ENCODE measurements at places on chromosomes 11 and 22.

DNA sequence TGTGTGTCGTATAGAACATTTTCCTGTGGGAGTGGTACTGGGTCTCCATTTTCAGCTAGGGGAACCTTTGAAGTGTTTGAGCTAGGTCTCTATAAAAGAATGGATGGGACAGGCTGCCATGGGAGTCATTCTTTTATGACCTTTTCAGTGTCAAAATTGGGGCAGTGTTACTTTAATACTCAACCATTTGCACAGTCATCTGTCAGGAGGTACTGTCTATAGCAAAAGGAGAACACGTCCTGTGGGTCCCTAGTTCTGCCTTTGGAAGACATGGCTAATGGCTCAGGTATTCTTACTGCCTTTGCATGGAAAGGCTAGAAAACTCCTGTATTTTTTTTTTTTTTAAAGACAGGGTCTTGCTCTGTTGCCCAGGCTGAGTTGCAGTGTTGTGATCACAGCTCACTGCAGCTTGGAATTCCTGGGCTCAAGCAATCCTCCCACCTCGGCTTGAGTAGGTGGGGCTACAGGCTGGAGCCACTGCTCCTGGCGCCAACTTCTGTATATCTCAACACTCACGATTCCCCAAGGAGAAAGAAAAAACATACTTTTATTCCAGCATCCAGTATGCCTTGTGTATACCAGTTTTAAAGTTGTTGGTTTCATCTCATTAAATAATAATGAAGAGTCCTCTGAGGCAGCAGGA lies 2.1 kb upstream of the ATF4 start:
- DNase-seq: no peak

DNA sequence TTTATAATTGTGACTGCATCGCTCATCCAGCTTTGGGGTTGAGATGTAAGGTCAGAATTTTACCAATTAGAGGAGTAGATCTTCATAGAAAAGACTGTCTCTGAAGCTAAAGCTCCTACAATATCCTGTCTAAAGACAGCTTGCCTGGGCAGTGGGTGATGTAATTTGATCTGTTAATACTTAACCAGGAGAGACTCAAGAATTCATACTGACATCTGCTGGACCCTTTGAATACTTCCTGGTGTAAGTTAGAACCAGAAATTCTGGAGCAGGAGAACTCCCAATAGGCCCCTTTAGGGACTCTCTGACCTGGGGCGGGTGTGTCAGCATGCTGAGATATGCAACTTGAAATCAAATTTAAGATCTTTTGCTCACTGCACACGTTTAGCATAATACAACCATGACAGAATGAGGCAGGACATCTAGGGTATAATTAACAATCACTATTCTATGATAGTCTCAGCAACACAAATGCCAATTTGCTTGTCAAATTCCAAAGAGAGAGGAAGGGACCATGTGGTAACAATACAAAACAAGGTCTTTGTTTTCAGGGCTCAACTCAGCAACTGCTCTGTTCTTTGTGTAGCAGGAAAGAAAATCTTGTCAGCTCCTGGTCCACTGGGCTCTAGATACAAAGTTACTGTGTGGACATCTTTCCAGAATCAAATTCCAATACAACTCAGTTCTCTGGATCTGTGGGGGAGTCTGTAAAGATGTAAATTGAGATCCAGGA lies 143.9 kb downstream of the INSC start:
- DNase-seq: no peak

GRCh38 chr22:50699756-50700386 lies 27.2 kb downstream of the SHANK3 start:
- no peak for DNase-seq

GRCh38 chr11:118705111-118705741 lies 25.8 kb upstream of the TREH start:
- DNase-seq: no peak

- no peak for DNase-seq
Measured at GRCh38 chr11:35717043-35717442, 54.5 kb downstream of the TRIM44 start.

DNA sequence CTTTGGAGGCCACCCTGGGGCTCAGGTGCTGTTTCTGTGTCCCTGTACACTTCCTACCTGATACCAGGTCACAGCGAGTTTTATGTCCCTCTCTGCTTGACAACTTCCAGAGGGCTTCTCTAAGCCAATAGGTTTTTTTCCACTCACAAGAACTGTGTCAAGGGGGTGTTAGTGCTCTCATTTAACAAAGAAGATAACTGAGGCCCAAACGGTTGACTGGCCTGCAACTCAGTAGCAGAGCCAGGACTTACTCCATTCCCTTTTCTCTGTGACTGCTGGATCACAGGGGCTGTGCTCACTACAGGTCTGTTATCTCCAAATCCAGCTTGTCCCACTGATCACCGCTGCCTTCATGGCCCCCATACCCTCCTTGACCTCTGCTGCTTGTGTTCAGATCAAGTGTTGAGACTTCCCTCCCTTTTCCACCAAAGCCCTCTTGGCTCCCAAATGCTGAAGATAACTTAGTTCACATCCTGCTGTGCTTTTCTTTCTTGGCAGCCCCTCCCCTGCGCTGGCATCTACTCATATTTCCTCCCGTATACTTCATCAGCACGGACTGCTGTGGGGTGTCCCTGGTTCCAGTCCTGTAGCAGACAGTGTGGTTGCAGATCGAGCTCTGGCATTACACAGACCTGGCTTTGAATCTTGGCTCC lies 41.3 kb downstream of the POU2F3 start:
- DNase-seq: no peak

GRCh38 chr11:66225066-66225465 lies 43.4 kb upstream of the RAB1B start:
- DNase-seq: no peak

GRCh38 chr11:9020916-9021315 lies 17.1 kb upstream of the NRIP3 start:
- DNase-seq: no peak

GRCh38 chr11:10247011-10247410 lies 47.0 kb downstream of the SBF2 start:
- DNase-seq: no peak

DNA sequence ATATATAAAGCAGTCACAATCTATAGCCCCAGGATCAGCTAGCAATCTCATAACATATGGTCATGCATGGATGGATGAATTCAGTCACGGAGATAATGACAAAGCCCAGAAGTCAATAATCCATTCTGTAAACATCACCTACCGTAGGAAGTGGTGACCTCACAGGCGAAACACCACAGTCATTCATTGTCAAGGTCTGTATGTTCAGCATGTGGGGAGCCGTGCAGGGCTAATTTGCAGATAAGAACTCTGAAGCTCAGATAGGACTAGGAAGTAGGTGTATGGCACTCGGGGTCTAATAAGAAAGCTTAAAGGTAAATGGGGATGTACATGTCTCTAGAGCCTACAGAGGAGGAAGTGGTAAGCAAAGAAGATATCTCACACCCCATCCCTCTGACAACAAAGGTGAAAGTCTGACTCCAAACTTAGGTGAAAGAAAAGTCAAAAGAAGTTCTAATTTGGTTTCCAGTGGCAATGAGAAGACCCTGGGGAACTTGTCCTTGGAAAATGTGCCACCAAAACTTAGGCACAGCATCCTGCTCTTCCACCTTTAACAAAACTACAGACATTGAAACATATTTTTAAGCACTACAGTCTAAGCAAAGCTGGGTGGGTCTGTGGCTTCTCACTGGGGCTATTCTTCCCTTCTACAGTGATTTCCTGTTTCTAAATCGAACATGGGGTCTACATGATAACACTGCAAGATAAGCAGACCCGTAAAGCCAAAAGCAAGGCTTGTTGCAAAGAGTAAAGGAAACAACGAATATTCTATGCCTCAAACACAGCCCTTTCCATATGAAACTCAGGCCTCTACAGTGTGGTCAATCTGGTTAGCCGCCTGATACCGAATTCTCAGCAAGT lies 5.2 kb downstream of the CRTAM start:
- DNase-seq: peak; percentile 26

- no peak for DNase-seq
Measured at GRCh38 chr22:37420686-37421467, 6.4 kb downstream of the ELFN2 start.

DNA sequence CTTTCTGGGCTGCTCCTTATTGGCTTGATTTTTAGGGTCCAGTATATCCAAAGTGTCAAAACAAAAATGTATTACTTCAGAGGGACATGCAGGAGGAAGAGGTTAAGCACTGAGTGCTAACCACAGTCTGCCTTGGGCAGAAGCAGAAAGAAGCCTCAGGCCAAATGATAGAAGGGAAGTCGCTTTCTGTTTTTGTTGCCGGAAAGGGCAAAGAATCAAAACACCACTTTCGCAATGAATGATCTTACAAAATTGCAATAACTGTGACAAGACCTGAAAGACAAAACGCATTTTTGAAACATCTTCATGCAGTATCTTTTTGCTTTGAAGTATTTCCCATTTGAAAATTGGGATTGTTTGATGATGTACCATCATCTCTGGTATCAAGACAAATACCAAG lies 70.1 kb upstream of the PICALM start:
- DNase-seq: no peak

DNA sequence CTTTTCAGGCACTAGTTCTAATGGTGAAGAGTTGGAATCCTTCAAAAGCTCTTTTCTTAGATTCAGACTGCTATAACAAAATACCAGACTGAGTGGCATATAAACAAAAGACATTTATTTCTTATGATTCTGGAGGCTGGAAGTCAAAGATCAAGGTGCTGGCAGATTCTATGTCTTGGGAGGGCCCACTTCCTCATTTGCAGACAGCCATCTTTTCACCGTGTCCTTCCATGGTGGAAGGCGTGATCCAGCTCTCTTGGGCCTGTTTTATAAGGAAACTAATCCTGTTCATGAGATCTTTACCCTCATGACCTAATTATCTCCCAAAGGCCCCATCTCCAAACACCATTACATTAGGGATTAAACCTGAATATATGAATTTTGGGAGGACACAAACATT lies 124.0 kb downstream of the NAV2 start:
- DNase-seq: no peak

DNA sequence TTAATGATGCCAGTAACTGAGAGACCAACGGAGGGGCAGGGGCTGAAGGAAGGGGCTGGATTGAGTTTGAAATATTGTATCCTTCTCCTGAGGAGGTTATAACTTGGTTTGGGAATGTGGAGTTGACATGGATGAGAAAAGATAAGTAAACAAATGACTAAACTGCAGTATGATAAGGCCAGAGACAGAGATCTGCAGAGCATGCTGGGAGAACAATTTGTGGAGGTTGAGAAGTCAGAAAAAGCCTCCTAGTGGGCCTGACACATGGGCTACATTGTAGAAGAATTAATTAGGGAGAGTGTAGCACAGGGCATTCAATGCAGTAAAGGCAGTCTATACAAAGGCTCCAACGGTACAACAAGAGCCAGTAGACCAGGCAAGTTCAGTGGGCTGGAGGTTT lies 55.9 kb downstream of the SPON1 start:
- DNase-seq: no peak

- DNase-seq: no peak
Measured at GRCh38 chr11:131875611-131876010, 505.2 kb downstream of the NTM start.

- no peak for DNase-seq
Measured at GRCh38 chr11:30023074-30023473, 6.2 kb upstream of the KCNA4 start.

GRCh38 chr22:17764036-17764435 lies 10.2 kb downstream of the BID start:
- DNase-seq: no peak

DNA sequence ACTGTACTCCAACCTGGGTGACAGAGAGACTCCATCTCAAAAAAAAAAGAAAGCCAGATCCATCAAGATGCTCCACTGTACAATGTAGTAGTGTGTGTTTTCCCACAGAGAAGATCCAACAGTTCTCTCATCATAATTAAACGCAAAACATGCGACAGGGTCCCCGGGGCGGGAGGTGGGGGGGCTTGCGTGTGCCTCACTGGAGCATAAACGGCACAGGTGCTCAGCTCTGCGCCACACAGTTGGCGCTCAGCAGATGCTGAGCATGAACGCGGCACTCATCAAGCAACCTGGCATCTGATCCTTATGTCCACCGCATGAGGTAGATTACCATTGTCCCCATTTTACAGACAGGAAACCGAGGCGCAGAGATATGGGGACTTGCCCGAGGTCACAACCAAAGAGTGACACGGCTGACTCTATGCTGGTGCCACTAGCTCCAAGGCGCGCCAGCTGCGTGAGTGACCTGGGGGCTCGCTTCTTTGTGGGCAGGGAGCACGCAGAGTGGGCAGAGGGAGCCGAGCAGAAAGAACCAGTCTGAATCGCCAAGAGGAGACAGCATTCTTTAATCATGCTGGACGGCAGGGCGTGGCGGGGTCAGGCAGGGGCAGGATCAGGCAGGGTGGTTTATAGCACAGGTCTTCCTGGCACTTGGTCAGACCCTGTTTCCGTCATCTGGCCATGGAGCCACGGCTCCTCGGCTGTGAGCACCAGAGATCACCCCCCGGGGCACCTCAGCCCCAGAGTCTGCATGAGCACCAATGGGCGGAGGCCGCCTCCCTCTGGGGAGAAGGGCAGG lies 8.2 kb downstream of the C1QTNF6 start:
- DNase-seq: no peak

DNA sequence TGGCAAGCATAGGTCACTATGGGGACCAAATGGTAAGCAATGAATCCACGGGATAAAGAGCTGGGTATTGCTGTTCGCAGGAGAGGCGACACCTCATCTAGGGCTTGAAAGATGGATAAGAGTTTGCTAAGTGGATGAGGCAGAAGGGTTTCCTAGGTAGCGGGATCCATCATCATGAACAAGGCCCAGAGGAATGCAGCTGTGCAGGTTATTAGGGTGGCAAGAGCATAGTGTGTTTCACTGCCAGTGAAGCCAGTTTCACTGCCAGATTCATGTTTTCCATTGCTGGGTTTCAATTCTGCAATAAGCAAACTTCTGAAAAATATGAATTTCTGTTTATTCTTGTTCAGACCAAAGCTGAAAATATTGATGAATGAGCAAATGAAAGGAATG lies 27.2 kb downstream of the WEE1 start:
- no peak for DNase-seq

DNA sequence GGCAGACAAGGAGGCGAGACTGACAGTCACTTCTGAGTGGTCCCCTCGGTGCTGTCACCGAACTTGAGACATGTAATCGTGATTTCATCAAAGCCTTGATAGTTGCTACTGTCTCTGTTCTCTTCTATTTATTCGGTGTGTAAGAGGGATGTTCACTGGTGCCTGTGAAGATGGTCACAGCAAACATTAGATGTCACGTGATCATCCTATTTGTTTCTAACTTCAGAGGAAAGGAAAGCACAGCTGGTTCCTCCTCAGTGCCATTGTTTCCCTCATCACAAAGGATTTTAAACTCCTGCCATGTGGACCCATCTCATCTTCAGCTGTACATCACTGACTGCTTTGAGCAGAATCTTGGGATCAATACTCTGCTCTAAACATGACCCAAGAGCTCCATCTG lies 73.1 kb upstream of the CLMP start:
- no peak for DNase-seq

GRCh38 chr11:26134481-26135355 lies 197.2 kb upstream of the ANO3 start:
- DNase-seq: no peak

DNA sequence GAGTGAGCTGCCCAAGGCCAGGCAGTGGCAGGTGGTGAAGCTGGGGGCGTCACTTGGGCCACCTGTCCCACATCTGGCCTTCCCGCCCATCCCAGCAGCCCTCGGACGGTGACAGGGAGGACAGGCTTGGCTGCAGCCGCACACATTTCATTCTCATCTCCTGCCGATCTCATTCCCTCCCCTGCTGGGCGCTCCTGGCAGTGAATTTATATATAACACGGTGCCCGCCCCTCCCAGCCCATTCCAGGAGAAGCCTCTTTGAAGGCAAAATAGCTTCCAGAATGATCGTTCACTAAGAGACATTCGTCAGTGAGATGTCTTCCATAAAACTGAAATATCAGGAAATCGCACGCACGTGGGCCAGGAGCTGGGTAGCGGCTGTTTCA lies 861.3 kb downstream of the TBC1D22A start:
- DNase-seq: no peak

- DNase-seq: no peak
Measured at GRCh38 chr22:46126853-46127385, 23.4 kb upstream of the PPARA start.
